ENCODE measurements at places on chromosomes 2 and 18.

DNA sequence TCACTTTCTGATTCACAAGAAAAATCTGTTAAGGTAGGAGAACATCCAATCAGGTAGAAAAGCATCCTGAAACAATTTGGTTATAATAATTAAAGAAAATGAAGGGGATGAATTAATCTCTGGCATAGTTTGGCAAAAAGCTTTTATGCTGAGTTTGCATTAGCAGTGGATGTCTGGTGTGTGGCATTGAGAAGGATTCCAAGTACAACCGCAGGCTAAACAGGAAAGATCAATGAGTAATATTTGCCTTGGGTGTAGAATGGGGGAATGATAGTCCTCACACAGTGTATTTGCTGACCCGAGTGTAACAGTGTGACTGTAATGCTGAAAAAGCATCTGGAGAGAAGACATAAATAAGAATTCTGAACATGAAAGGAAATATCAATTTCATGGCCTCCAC, 68.3 kb upstream of the SESTD1 start:
- no peak for ATAC-seq

GRCh38 chr2:85718009-85718391, 23.8 kb downstream of the GNLY start:
- ATAC-seq = no peak

DNA sequence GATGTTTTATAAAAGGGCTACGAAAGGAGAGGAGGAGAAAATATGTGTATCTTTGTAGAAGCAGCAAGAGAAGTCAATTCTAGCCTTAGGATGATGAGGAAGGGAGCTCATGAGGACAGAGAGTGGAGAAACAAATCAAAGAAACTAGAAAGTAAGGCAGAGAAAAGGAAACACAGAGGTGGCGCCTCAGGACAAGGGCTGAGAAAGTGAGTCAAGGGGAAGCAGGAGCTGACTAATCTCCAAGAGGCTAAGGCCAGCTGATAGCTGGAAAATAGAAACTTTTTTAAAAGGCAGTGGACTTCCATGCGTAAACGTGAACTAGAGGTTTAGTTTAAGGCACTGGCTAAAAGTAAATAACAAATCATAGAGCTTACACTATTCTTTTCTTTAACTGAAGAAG, 173.3 kb downstream of the ANKRD44 start:
- ATAC-seq = no peak

DNA sequence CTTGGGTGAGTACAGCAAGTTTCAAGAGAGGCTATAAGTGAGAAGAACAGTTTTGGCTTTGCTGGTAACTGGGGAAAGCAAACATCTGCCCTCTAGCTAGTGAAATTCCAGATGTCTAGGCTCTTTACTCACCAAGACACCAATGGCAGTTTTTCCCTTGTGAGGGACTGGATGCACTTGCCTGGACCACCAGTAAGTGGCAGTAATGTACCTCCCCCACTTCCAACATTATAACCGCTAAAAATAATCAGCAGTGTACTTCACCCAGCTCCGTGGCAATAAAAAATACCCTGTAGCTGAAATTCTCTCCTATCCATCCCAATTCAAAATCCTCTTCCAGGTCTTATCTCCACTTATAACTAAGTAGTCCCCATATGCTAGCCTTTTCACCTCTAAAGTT, 383.9 kb downstream of the ARHGAP15 start:
- no peak for ATAC-seq

DNA sequence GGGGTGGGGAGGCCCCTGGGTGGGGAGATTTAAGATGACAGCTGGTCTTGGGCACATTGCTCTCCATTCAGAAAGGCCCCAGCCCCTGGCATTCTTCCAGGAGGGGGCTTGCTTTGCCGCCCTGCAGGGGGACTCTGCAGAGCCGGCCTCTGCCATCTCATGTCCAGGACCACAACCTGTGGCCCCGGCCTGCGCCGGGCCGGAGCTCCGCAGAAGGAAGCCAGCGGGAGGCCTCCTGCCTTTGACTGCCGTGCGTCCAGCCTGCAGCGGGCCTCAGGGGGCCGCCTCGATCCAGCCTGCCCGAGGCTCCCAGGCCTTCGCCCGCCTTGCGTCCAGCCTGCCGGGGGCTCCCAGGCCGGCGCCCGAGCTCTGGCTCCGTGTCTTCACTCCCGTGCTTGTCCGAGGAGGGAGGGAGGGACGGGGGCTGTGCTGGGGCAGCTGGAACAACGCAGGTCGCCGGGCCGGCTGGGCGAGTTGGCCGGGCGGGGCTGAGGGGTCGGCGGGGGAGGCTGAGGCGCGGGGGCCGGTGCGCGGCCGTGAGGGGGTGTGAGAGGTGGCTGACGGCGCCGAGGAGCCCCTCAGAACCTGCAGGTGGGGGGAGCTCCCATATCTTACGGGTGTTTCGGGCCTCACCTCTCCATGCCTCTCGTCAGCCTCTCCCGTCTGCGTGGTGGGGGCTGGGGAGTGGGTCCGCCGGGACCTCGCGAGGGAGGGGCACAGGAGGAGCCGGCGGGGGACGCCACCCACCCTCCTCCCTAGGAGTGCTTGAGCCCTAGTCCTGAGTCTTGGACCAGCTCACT, 20.4 kb downstream of the GPC1 start:
- ATAC-seq = no peak
